ENCODE measurements at places on chromosomes 12 and 14.

- no peak for DNase-seq
These were observed 35.4 kb upstream of the EMP1 start for GRCh38 chr12:13161172-13161571.

- DNase-seq, result no peak
These were observed 184.8 kb upstream of the PDE3A start for GRCh38 chr12:20183563-20183962.

- DNase-seq, result no peak
These were observed 806.2 kb downstream of the GALC start for GRCh38 chr14:87186737-87187136.

GRCh38 chr14:100416921-100417860 is 94.1 kb downstream of the SLC25A47 start:
- no peak for DNase-seq

- no peak for DNase-seq
These were observed 109.3 kb downstream of the ETV6 start for GRCh38 chr12:11758510-11759493.

GRCh38 chr12:89729946-89730459 is 21.4 kb upstream of the ATP2B1 start:
- DNase-seq, result no peak

DNA sequence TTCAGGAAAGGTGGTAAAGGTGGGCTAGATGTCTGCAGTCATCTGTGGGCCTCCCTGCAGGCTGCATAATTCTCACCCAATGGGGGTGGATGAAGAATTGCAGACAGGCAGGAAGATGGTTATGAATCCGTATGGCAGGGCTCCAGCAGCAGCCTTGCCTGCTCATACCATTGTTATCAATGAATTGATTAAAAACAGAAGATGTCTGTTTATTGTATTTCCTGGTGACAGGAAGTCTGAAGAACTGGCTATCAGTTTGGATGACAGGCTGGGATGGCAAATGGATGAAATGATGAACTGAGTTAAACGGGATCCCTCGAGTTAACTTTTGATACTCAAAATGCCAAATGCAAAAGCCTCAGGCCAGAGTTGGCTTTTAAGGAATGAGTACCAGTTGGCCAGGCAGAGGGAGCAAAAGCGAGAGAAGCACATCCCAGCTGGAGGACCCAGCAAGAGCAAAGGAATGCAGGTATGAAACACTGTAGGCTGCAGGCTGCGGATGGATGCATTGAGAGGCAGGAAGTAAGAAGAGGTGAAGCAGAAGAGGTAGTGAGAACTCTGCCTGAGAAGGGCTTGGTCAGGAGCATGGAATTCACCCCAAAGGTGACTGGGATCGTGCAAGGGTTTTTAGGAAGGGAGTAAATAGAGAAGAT is 550.0 kb upstream of the TBX3 start:
- DNase-seq, result no peak

GRCh38 chr12:103518899-103519298 is 23.1 kb upstream of the C12orf42 start:
- no peak for DNase-seq

GRCh38 chr12:64180951-64181350 is 41.1 kb downstream of the KICS2 start:
- no peak for DNase-seq

DNA sequence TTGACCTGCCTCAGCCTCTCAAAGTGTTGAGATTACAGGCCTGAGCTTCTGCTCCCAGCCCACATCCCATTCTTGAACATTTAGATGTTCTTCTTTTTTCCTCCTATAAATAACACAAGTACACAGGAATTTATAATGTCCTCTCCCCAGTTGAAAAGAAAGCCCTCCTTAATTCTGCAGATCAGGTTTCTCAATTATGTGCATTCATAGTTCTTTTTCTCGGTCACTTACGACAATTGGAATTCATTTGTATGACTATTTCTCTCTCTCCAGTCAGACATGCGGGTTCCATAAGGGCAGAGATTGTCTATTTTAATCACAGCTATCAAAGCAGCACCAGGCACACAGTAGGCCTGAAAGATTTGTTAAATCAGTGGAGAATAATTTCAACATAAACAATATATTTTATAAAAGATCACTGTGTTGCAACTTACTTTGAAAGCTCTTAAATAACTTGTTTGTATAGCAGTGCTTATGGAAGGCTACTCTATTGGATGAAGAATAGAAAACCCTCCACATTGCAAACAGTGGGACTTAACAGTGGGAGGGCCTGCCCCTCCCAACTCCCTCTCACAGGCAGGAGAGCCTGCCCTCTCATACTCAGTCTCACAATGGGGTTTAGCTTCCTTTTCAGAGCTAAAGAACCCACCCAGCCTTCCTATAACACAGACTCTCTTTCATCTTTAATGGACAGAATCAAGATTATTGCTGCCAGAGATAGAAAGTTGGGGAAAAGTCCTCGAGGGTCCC is 84.1 kb upstream of the TRAF3 start:
- no peak for DNase-seq

GRCh38 chr12:81077329-81077685 is 572 bp upstream of the ACSS3 start:
- DNase-seq, result no peak

- DNase-seq, result no peak
These were observed 18.6 kb upstream of the GPATCH2L start for GRCh38 chr14:76133103-76133502.

DNA sequence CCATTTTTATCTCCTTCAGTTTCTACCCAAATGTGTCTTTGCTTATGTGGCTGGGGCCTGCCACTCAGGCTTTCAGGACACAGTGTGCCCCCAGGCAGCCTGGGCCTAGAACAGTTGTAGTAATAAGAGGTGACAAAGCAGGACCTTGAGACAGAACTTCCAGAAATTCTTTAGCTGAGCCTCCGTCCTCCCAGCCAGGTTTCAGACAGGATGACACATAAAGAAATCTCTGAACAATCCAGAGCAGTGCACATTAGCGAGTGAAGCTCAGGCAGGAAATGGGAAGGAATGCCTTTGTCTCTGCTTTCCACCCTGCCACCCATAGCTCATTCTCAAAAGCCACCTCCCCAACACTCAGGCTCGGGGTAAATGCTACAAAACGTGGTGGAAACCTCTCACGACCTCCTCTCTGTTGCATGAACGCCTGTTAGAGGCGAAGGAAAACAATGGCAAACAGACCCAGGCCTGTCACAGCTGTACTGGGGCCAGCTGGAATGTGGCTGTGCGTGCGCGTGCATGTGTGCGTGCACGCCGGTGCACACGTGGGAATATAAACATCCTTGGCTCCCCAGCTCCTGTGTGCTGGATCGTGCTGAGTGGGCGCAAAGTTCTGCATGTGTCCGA is 286.7 kb downstream of the ZFP36L1 start:
- DNase-seq, result peak; percentile 13

DNA sequence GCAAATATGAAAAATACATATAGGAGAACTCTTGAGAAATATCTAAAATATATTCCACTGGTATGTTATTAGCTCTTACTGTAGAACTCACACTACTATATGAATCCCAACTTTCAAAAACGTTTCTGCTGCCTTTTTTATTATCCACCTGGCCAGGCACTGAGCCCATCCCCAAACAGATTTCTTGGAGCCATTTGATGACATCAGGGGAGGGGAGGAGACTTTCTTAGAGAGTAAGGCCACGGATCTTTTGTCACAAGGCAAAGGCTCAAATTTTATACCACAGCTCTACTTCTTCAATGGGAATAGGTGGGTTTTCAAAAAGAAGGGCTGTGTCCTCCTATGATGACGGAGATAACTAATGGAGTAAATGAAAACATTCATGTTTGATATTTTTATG is 83.0 kb downstream of the SLC25A21 start:
- DNase-seq, result no peak

DNA sequence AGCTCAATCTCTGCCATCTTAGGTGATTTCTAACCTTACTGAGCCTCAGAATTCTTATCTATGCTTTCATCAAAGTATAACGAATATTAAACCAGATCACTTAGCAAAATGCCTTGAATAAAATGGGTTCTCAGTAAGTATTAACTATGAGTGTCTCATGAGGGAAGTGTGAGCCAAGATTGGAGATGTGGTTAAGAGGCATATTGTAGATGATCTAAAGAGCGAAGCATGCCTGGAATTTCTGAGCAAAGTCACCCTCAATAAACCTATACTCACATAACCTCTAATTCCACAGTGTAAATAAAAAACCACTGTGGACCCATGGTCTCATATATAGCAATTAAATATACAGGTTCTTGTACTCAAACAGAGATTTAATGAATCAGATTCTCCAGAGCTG is 193.1 kb upstream of the FSCB start:
- DNase-seq, result no peak

- no peak for DNase-seq
These were observed 44.0 kb downstream of the TRAF3 start for GRCh38 chr14:102821252-102821651.

DNA sequence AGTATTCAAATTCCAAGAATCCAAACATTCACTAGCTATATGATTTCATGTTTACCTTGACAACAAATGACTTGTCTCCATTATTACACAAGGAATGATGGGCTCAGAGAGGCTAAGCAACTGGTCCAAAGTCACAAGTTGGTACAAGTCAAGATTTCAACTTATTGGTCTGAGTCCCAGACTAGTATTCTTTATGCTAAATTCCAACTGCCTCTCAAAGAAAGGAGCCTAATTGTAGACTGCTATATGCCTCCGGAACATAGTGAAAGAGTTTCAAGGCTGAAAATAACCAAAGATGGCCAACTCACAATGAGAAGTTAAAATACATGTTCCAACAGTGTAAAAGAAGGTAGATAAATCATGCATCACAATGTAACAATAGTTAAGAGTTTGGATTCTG is 7.5 kb downstream of the BTG1 start:
- DNase-seq, result no peak

GRCh38 chr14:90440021-90440451 is 43.2 kb downstream of the CALM1 start:
- DNase-seq, result no peak

DNA sequence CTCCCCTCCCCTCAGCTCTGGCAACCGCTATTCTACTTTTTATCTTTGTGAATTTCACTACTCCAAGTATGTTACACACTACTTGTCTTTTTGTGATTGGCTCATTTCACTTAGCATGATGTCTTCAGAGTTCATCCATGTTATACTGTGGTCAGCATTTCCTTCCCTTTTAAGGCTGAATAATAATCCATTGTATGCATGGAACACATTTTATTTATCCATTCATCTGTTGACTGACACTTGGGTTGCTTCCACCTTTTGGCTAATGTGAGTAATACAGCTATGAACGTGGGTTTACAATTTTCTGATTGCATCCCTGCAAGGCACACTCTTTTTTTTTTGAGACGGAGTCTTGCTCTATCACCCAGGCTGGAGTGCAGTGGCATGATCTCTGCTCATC is 53.0 kb upstream of the FUT8 start:
- no peak for DNase-seq

DNA sequence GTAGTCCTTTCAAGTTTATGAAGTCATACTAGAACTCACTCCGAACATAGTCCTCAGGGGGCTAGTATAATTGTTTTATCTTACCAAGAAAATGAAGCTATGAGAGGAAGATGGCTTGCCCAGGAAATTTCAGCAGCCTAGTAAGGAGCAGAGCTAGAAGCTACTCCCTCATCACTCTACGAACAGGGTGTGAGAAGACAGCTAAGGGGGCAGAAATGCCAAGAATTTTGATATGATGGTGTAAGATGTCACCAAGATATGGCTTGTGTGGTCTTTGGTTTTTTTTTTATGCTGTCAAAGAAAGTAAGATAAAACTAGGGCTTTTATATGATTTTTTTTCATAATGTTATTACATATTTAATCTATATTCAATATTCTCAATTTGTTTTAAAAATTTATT is 47.6 kb downstream of the PRICKLE1 start:
- no peak for DNase-seq

- no peak for DNase-seq
These were observed 90.2 kb upstream of the HECTD1 start for GRCh38 chr14:31297701-31298344.

GRCh38 chr14:100623961-100624360 is 36.7 kb upstream of the BEGAIN start:
- no peak for DNase-seq

DNA sequence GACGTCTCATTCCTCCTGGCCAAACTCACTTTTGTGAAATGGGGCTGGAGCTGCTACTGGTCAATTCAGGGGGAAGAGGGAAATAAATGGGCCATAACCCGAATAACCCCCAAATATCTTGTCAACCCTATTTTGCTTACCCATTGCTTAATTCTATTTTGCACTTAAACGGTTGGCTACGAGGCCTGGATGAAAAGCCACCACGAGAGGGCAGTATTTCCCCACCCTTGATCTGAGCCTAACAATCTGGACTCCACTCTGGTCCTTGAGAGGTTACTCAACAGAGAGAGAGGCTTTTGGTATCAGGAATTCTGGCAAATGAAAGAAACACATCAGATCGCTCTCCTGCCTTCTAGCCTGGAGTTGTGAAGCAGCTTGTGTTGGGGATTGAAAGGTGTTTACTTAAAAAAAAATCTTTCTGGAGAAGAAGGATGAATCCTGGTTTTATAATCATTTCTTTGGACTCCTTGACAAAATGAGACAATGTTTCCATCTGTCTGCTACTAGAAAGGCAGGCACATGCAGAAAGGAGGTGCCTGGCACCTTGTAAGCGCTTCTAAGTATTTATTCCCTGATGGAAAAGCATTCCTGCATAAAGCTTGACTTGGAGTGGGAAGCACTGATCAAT is 22.4 kb upstream of the FBXO21 start:
- peak; percentile 48 for DNase-seq
